ENCODE measurements at places on chromosomes 2 and 18.

- no peak for DNase-seq
Observed at GRCh38 chr18:21742315-21742687, 1.7 kb downstream of the MIB1 start.

GRCh38 chr2:11719230-11719977 is 27.0 kb upstream of the LPIN1 start:
- DNase-seq, result no peak

GRCh38 chr2:120224735-120225548 is 1.7 kb upstream of the TMEM185B start:
- no peak for DNase-seq

DNA sequence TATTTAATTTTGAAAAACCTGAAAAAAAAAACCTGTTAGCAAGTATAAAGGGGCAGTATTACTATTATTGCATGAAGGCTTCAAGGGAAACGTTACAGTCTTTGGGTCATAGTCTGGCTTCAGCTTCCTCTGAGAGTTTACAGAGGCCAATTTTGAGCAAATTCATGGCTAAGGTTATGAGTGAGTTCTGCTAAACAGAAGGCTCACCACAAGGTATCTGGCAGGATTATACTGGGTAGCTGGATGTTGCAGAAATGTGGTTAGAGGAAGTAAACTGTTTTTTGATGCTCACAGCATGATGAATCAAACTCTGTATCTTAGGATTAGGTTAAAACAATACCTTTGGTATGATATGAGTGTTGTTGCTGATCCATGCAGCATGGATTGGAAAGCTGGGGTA is 9.3 kb downstream of the MRPL19 start:
- DNase-seq, result no peak

DNA sequence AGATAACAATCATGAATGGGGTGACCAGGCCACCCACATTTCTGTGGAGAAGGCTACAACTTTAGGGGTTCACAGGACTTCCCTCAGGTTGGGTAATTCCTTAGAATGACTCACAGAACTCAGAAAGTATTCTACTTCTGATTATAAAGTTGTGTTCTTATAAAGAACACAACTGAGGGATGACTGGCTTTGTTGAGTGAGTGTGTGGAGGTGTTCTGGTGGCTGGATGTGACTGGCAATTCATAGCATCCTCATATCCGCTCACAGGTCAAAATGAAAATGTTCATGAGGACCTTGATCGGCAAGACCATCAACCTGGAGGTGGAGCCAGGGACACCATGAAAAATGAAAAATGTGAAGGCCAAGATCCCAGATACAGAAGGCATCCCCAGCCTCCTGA is 143.3 kb upstream of the CAB39 start:
- DNase-seq, result no peak

GRCh38 chr2:149768320-149768799 is 180.8 kb upstream of the MMADHC start:
- no peak for DNase-seq

Measured in stimulated activated CD8-positive, alpha-beta memory T cell treated with anti-CD3 and anti-CD28 coated beads, Interleukin-7, amount 100 ng/mL, for 4 hours (primary cell).